NCI-H524 (cell line): ENCODE measurements at places on chromosomes 12 and 14.
A peak's percentile ranks its signal among the peaks of the same experiment; 100 is the strongest.

GRCh38 chr14:55074662-55075061 is 23.2 kb downstream of the MAPK1IP1L start:
- DNase-seq, result peak; percentile 78

GRCh38 chr12:106051853-106052531 is 86.8 kb downstream of the NUAK1 start:
- no peak for DNase-seq

DNA sequence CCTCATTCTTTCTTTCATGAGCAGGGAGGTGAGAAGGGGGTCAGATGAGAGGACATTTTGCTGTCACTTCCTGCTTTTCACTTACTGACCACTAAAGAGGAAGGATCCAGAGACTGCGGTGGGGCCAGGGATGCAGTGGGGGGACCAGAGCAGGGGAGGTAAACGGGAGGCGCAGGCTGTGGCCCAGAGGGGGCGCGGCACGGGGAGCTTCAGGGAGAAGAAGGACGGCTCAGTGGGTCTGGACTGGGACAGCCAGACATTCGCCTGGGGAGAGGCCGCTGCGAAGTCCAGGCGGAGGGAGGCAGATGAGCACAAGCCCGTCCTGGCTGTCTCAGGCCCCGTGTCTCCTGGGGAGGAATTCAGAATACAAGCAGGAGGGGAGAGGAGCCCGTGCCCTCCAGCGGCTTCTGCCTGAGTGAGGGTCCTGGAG is 41.2 kb downstream of the SLC6A12 start:
- no peak for DNase-seq

- no peak for DNase-seq
These were observed 7.6 kb upstream of the E2F7 start for GRCh38 chr12:77072833-77073495.

DNA sequence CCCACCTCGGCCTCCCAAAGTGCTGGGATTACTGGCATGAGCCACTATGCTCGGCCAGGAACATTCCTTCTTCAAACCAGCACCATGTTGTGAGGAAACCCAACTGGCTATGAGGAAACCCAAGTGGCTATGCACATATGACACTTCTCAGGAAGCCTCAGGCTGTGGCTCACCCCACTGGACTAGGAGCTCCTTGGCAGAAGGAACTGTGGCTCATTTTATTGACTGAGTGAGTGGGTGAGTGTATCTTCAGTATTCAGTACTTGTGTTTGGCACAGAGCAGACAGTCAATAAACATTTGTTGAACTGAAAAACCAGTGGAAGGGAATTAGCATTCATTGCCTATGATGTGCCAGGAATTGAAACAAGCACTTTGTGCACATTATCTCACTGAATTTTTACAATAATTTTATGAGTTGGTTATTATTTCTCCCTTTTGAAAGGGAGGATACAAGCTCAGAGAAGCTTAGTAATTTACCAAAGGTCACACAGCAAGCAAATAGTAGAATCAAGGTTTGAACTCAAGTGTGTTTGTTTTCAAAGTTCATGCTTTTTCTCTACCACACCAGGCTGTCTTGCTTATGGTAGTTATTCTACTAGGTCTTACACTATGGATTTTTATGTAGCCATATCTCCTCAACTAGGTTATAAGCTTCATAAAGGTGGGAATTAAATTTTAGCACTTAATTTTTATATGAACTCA is 121.6 kb downstream of the VEZT start:
- no peak for DNase-seq

DNA sequence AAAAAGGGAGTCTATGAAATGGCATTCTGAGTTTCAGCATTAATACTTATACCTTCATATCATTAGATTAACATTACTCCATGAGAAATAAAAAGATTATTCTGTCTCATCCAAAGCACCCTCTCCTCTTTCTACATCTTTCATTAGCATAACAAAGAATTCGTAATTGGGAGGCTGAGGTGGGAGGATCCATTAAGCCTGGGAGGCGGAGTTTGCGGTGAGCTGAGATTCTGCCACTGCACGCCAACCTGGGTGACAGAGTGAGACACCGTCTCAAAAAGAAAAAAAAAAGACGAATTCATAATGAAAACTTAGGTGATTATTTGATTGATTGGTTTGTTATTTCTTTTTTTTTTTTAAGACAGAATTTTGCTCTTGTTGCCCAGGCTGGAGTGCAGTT is 1.8 kb upstream of the CDK17 start:
- no peak for DNase-seq

DNA sequence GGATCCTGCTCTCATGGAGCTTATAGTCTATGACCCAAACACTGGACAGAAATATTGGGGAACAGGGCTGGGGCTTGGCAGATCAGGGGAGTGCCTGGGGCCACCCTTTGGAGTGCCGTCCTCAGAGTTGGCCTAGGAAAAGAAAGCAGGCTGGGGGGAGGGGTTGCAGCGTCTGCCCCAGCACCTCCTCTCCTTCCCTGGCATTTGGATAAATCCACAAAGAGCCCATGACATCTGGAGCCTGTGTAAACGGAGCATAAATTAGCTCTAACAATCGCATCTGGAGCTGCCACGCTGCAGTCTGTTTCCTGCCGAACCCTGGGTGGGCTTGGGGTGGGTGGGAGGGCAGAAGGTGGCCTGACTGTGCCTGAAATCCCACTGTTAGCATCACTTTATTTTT is 63.8 kb downstream of the MVK start:
- DNase-seq, result peak; percentile 96

DNA sequence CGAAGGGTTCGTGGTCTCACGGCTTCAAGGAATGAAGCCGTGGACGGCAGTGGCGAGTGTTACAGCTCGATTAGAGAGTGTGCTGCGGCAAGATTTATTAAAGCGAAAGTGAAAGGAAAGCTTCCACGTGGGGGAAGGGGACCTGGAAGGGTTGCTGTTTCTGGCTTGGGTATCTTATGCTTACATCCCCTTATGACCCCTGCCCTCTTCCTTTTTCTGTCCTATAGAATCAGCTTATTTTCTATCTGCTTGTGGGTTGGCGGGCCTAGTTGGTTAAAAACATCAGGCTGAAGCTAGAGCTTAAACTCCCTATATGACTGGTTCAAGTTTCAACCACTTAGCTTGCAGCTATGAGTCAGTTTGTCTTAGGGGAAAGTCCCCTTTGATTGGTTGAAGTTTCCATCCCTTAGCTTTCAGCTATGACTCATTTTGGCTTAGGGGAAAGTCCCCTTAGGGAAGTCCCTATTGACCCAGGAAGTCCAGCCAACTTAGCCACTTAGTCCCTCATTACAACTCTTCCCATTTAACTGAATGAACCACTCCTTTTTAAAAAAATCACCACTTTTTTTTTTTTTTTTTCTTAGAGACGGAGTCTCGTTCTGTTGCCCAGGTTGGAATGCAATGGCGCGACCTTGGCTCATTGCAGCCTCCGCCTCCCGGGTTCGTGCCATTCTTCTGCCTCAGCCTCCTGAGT is 1494.7 kb upstream of the TMEM132C start:
- no peak for DNase-seq

- DNase-seq, result no peak
These were observed 171.2 kb downstream of the CALM1 start for GRCh38 chr14:90567991-90568390.

- peak; percentile 29 for DNase-seq
These were observed 51.7 kb upstream of the DDX11 start for GRCh38 chr12:31021809-31022494.

GRCh38 chr14:51168215-51168613 is 71.8 kb upstream of the TMX1 start:
- DNase-seq, result no peak

GRCh38 chr12:90829044-90829443 is 125.9 kb downstream of the CCER1 start:
- no peak for DNase-seq

GRCh38 chr12:72605975-72606374 is 333.8 kb downstream of the TRHDE start:
- DNase-seq, result no peak

DNA sequence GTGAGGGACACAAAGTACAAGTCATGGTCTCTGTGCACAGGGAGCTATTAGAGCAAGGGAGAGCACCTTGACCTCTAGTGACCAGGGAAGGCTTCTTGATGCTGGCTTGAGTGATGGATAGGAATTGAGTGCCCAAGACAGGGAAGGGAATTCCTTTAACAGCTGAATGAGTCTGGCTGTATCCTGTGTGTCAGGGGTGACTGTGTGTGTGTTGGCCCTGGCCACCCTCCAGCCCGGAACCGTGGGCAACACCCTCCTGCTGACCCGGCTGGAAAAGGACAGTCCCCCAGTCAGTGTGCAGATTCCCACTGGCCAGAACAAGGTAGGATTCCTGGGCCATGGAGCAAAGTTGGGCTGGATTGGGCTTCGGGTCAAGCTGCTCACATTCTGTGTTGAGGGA is 5.5 kb upstream of the PFDN5 start:
- no peak for DNase-seq

DNA sequence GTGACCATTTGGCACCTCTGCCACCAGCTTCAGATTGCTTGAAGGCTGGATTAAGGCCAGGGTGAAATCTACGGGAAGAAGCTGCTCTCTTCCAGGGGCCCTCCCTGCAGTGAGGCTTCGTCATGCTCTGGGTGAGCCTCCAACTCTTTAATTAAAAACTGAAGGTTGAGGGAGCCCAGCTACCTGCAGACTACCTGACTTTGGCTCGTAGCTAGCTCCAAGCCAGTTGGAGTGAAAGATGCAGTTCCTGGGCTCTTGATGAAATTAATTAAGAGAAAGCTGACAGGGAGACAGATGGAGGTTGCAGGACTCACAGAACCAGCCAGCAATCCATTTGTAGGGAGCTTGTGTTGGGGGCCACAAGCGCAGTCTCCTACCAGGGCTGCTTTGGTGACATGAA is 168.5 kb upstream of the SFSWAP start:
- no peak for DNase-seq

DNA sequence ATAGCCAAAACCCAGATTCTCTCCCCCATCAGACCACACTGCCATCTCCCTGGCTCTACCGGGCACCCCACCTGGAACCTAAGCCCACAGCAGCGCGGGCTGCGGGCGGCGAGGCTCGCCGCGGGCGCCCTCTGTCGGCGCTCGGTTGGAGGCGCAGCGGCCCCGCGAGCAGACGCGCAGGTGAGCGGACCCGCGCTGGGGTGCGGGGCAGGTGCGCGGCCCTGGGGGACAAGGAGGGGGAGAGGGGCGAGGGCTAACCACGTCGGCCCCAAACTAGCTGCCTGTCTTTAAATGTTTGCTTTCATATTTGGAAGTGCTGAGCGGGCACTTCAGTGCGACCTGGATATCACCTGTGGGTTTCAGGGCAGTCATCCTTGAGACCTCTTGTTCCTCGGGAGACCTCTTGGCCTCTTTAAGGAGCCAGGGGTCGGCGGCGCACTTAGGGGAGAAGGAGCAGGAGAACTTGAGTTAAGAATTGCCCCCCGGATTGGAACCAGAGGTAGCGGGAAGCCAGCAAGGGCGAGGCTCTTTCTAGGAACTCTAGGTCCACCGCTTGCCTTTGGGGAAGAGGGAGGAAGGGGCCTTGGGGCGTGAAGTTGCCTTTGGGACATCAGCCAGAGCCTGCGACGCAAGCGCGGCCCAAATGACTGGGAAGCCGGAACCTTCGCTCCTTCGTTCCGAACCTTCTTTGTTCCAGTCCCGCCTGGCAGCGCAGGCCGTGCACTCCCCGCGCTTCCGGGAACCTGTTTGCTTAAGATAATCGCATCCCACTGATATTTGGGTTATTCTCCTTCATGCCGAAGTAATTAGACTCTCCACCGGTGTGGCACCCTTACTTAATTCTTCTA is 78.7 kb downstream of the NEDD1 start:
- peak; percentile 20 for DNase-seq
